Stimulated activated CD4-positive, alpha-beta T cell treated with anti-CD3 and anti-CD28 coated beads, TNF-alpha, amount 100 ng/mL, for 4 hours (primary cell): ENCODE measurements at places on chromosomes 5 and 9.

DNA sequence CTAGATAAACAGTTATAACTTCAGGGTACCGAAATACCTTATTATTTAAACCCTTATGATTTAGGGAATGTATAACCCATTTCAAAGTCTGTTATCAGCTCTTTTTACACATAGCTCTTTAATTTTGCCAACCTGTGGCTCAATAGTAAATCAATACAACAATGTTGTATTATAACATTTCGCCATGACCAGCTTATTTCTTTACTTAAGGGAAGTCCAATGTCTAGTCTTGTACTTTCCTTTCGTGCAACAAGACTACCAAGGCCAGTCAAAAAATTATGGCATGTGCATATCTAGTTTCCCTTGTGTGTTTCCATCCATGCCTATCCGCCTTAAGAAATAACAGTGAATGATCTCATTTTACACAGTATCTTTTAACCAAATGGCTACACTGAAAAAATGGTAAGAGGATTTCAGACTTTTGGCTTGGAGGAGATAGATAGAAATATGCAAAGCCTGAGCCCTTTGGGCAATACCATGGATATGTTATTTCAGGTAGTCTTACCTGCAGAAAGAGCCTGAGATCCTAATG lies 239.5 kb upstream of the RPS23 start:
- no peak for DNase-seq

GRCh38 chr5:39058178-39058921 lies 15.8 kb downstream of the RICTOR start:
- DNase-seq = no peak

DNA sequence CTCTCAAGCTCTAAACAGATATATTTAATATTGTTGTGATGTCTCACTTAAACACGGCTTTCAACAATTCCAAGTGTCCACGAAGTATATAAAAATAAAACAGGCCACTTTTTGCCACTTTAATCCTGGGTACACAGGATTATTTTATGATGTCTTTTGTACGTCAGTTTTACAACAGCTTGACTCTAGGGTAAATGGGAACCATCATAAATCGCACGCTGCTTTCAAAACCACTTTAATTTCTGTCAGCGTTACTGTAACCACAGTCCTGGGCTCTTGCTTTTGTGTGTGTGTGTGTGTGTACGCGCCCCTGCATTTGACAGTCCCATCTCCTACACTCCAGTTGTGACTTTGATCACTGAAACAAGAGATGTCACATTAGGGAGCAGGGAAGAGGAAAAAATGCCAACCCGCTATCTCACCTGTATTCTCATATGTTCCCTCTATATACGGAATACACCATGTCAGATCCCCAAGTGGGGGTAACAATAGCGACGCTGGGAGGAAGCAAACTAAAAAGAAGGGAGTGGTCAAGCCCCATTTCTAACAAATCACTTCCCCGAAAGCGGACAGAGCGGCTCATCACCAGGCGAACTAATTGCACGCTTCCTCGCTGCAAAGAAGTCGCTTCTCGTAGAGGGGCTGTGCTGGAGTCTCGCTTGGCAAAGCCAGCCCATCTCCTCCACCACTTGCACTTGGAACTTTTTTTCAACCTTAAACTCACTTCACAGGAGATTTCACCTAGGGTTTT lies 1.2 kb downstream of the BNC2 start:
- DNase-seq = no peak

DNA sequence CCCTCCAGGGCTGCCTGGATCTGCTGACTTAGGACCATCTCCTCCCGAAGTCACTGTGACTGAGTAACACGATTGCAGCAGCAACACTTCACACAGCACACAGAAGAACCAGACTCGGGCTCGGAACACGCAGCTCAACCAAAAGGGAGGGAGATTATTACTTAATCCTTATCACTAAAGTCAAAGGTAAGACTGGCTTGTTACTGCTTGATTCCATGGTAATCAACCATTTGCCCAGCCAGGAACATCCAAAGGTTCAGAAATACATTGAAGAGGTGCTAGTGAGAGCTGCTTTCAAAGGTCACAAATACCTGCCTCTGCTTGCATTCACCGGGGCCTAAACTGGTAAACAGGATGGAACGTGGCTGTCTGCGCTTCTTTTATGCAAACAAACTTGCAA lies 7.7 kb downstream of the FBP1 start:
- DNase-seq = no peak

DNA sequence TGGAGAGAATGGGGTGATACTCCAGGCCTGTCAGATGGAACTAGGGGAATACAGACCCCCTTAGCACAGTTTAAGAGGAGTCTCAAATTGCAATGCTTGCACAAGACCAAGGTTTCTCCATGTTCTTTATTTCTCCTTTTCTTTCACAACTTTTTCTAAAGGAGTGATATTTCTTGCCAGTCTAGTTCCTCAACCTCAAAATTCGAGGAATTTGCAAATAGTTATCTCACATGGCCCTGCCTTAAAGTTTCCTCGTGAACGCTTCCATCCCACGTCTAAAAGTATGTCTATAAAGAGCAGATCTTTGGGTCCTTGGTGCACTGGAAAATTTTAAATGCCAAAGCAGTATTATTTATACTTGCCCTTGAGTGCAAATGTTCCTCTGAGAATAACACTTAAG lies 373.8 kb upstream of the KLF4 start:
- no peak for DNase-seq

GRCh38 chr5:118736396-118736795 lies 252.0 kb downstream of the DTWD2 start:
- no peak for DNase-seq

DNA sequence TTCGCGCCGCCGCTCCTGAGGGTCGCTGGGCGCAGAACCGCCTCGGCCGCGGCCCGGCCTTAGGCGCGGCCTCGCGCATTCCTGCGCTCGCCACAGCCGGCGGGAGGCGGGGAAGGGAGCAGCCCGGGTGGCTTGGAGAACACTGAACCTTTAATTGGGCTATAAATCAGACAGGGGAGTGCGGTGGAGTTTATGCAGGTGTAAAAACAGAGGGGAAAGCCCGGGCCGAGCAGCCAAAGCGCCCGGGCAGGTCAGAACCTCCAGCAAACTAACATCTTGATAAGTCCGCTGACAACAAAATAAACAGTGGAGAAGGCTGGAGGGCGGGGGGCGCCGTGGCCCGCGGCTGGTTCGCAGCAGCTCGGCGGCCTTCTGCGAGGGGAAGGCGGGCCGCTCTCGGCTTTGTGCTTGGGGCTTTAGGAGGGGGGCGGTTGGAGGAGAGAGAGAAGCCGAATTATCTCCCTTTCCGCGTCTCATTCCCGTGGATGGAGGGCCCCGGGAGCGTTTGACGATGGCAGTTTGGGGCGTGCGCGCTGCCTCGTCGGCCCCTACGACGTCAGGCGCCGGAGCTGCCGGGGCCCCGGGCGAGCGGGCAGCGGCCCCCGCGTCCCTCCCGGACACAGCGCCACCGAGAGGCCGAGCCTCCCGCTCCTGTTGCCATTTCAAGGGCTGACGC lies 11.3 kb downstream of the FOXD1 start:
- DNase-seq = no peak

DNA sequence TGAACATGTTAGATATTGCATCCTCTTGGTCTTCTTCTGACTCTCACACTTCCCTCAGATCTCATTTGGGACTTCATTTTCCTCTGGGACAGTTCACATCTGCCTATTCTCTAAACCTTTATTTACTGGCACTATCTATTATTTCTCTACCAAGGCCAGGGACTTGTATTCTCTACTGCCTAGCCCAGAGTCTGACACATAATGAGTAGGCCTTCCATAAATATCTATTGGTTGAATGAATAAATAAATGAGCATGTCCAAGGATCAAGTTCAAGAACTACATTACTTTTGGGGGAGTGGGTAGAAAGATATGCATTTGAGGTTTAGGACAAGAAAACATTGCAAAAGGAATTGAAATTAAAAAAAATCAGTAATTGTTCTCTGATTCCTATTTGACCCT lies 250.3 kb downstream of the TRIM32 start:
- no peak for DNase-seq

DNA sequence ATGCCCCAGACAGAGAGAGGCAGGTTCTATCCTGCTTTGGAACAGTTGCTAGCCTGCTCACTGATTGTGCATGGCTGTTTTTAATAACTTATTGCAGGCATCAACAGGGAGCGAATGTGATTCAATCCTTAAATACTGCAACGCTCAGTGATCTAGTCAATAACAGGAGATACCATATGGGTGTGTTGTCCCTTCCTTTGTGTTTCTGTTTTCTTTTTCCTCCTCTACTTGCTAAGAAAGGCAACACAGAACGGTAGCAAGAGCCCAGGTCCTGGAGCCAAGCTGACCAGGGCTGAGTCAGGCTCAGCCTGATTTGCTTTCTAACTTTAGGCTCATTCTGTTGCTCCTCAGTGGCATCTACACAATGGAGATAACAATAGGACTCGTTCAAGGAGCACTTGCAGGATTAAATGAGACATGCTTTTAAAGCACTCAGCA lies 98.6 kb upstream of the EQTN start:
- DNase-seq = no peak

- DNase-seq = no peak
Observed at GRCh38 chr5:136066661-136067271, 38.0 kb downstream of the TGFBI start.

DNA sequence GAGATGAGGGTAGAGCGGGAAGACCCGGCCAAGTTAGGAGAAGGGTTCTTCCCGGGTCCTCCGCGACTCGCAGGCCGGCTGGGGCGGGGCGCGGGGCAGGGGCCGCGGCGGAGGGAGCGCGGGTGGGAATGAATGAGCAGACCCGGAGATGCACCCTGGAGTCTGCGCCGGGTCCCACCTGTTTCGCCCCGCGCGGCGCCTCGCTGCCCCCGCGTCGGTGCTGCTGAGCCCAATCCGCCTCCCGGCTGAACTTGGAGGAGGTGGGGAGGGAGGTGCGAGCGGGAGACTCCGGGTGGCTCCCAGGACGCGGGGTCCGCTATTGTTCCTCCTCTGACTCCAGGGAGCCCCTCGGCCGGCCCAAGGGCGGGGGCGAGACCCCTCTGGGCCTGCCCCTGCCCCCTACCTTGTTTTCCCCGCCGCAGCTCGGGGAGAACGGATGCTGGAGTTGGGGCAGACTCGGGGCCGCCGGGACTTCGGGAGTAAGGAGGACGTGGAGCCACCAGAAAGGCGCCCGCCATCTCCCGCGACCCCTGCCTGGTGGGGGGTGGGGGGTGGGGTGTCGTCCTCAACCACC lies 659 bp downstream of the RAI14 start:
- no peak for DNase-seq

GRCh38 chr5:181063514-181063913 lies 23.4 kb downstream of the BTNL9 start:
- no peak for DNase-seq

- no peak for DNase-seq
Observed at GRCh38 chr5:73103870-73104299, 16.5 kb upstream of the TMEM171 start.

GRCh38 chr5:148029131-148029530 lies 34.6 kb upstream of the SPINK5 start:
- no peak for DNase-seq

DNA sequence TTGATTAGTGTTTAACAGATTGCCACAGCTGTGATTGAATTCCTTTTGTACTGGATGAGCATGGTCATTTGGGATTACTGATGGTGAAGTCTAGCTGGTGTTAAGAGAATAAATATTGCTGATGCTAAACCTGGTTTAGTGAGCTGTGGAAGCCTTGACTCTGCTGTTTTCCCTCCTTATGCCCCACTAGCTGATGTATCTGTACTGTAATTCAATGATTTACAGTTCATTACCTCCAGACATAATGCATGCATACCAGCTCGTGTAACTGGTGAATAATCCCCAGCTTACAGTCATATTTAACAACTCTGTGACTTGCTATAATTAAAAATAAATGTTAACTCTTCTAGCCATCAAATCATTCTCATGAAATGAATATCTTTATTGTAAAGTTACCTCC lies 1.7 kb upstream of the CMYA5 start:
- no peak for DNase-seq

DNA sequence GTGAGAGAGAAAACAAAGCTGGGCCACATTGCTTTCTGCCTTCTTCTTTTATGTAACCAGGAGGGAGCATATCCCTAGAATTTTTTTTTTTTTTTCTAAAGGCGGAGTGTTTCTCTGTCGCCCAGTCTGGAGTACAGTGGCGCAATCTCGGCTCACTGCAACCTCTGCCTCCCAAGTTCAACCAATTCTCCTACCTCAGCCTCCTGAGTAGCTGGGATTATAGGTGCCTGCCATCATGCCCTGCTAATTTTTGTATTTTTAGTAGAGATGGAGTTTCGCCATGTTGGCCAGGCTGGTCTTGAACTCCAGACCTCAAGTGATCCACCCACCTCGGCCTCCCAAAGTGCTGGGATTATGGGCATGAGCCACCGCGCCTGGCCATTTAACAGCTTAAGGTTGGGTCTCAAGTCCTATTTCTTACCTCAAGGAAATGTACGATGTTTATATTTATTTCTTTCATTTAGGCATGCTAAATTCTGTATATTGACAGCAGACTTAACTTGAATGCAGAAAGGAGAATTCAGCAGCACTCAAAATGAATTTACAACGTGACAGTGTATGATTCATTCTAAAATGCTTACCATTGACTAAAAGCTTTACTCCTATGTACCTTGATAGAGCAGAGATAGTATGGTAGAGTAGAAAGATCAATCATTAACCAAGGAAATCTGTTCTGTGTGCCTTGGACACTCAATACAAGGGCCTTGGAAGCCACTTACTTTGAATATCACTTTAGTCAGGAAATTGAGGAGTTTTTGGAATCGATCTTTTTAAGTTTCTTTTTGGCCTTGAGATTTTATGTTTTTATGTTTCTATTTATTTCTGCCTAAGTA lies 100.9 kb downstream of the F2RL2 start:
- no peak for DNase-seq

DNA sequence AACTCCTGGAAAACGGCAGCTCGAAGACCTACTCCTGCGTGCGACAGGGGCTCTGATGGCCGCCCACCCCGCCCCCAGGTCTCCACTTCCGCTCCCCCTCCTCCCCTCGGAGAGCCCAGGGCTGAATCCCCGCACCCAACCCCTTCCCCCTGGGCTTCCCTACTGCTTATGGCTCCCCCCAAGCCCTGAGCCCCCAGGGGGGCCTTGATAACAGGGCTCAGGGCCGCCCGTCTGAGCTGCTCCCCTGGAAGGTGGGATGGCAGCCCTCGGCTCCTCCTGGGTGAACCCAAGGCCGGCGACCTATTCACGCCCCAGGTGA lies 30.4 kb downstream of the GLT6D1 start:
- no peak for DNase-seq

DNA sequence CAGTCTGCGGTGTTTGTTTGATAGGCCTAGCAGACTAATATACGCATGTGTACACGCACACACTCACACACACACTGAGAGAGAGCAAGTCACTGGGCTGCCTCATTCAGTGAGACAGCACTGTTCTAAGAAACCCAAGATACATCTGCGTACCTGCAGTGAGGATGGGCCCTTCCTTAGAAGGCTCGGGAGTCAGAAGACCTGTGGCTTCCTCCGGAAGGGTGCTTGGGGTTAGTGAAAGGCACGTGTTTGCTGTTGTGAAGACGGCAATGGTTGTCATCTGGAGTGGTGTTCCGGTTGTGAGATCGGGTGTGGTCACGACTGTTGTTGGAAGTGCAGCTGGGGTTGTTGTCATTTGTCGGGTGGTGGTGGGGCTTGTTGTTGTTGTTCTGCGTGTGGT lies 11.7 kb downstream of the TIMD4 start:
- DNase-seq = no peak

- DNase-seq = no peak
Observed at GRCh38 chr9:126290871-126291270, 35.8 kb upstream of the MVB12B start.

- DNase-seq = no peak
Observed at GRCh38 chr5:114789773-114790402, 379.8 kb downstream of the TRIM36 start.

- DNase-seq = no peak
Observed at GRCh38 chr9:129949821-129950220, 93.2 kb downstream of the FNBP1 start.
